ENCODE measurements at places on chromosomes 12 and 14.

GRCh38 chr12:79143803-79144202, 279.2 kb downstream of the SYT1 start:
- H3K4me3 ChIP-seq = no peak overlapping the region
- no peaks in the 10 kb centered on the region for H3K36me3 ChIP-seq

- H3K36me3 ChIP-seq = no peaks in the 10 kb centered on the region
- H3K4me1 ChIP-seq = no peaks in the 10 kb centered on the region
- no peak for DNase-seq
- H3K27me3 ChIP-seq = peaks cover 7% of the 10 kb centered on the region
- H3K27ac ChIP-seq = no peak overlapping the region
Measured at GRCh38 chr12:100959481-100959880, 164.9 kb downstream of the ANO4 start.

DNA sequence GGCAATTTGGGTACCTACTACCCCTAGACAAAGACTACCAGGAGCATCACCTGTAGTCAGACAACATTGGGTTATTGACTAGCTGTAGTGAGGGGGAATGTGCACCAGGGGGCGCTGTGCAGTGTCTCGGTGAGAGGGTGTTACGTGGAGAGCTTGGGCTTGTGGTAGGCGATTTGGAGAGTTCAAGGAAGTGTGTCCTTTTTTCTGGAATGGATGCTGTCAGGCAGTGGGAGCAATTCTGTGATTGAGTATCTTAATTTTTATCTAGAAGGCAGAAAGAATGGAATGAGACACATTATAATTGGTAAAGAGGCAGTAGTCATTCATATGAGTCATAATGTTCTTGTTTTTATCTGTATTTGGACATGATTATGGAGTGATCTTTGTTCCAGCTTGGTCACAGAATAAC, 187.7 kb downstream of the GALC start:
- no peak overlapping the region for H3K4me3 ChIP-seq
- peaks cover 3% of the 10 kb centered on the region for H3K4me1 ChIP-seq
- no peaks in the 10 kb centered on the region for H3K36me3 ChIP-seq
- no peak for DNase-seq
- H3K27ac ChIP-seq = no peak overlapping the region

- peaks cover 13% of the 10 kb centered on the region for H3K27me3 ChIP-seq
- H3K36me3 ChIP-seq = no peaks in the 10 kb centered on the region
- peaks cover 4% of the 10 kb centered on the region for H3K4me1 ChIP-seq
Measured at GRCh38 chr14:103126873-103127304, 3.6 kb downstream of the TNFAIP2 start.

GRCh38 chr14:106564058-106564643, 1037.8 kb downstream of the TMEM121 start:
- peaks cover 9% of the 10 kb centered on the region for H3K27me3 ChIP-seq
- peak; percentile 76 for DNase-seq
- no peaks in the 10 kb centered on the region for H3K36me3 ChIP-seq

- H3K36me3 ChIP-seq = peaks cover 17% of the 10 kb centered on the region
- no peak for DNase-seq
- H3K27me3 ChIP-seq = no peaks in the 10 kb centered on the region
- peaks cover 6% of the 10 kb centered on the region for H3K4me1 ChIP-seq
- no peak overlapping the region for H3K4me3 ChIP-seq
Measured at GRCh38 chr14:92950773-92951172, 27.8 kb downstream of the CHGA start.

DNA sequence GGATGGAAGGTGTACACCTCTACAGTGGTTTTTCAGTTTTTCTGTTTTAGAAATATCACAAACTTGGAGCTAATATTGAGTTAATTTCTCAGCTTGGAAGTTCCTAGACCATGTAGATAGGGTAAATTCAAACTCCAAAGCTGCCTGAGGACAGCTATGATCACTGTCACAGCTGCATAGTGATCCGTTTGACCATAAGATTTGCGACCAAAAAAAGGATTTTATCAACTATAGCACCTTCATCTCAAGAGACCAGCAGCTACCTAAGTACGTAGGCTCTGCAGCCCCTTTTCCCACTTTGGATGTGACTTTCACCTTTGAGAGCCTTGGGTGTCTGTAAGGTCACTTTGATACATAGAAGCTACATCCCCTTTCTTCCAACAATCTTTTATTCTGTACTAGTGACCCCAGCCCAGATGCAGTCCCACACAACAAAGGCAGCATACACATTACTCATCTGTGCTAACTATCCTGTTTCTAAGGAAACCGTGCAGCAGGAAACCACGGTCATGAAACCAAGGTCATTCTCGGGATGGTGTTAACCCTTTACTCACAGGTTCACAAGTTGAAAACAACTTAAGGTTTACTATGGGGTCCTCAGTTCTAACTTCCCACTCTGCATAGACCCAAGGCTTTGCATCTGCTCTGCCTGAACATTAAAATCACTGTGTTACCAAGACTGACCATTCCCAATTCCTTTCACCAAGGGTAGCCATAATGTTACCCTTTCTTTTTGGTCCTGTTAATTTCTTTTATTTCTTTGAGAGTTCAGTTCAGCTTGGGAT, 75.4 kb downstream of the IFT81 start:
- no peak overlapping the region for H3K27ac ChIP-seq
- no peak for DNase-seq
- no peak overlapping the region for H3K4me3 ChIP-seq

GRCh38 chr12:954741-955140, 5.2 kb upstream of the RAD52 start:
- DNase-seq = no peak
- H3K27me3 ChIP-seq = no peaks in the 10 kb centered on the region
- H3K36me3 ChIP-seq = no peaks in the 10 kb centered on the region
- no peak overlapping the region for H3K27ac ChIP-seq

DNA sequence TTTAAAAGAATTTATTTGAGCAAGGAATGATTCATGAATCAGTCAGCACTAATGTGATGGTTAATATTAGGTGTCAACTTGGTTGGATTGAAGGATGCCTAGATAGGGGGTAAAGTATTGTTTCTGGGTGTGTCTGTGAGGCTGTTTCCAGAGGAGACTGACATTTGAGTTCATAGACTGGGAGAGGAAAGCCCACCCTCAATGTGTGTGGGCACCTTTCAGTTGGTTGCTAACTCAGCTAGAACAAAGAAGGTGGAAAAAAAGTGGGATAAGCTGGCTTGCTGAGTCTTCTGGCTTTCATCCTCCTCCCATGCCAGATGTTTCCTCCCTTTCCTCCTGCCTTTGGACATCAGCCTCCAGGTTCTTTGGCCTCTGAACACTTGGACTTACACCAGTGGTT, 47.2 kb downstream of the TESPA1 start:
- H3K4me1 ChIP-seq = peaks cover 9% of the 10 kb centered on the region
- H3K27me3 ChIP-seq = no peaks in the 10 kb centered on the region
- no peak overlapping the region for H3K4me3 ChIP-seq
- DNase-seq = no peak
- no peak overlapping the region for H3K27ac ChIP-seq

DNA sequence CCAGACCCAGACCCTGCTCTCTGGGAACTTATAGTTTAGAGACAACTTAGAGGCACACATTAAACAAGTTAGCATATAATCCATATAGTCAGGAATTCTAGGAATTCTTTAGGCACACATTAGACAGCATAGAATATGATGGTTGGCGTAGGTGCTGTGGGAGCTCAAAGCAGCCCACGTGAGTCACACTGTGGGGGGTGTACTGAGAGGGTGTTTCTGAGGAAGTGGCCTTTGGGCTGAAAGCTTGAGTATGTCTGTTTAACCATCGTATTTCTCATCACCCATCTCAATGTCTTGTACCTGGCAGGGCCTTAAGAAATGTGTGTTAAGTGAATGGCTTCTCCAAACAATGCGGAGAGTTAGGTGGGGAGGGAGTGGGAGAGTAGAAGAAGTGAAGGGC, 67.2 kb downstream of the TMEM30B start:
- peaks cover 9% of the 10 kb centered on the region for H3K27me3 ChIP-seq
- H3K4me3 ChIP-seq = no peak overlapping the region
- no peak overlapping the region for H3K27ac ChIP-seq
- DNase-seq = no peak
- H3K4me1 ChIP-seq = no peaks in the 10 kb centered on the region
- H3K36me3 ChIP-seq = no peaks in the 10 kb centered on the region

- no peak for DNase-seq
- H3K4me1 ChIP-seq = peaks cover 2% of the 10 kb centered on the region
- H3K27ac ChIP-seq = no peak overlapping the region
- peaks cover 14% of the 10 kb centered on the region for H3K27me3 ChIP-seq
Measured at GRCh38 chr12:128361400-128361995, 94.5 kb downstream of the TMEM132C start.

- H3K4me1 ChIP-seq = no peaks in the 10 kb centered on the region
- H3K36me3 ChIP-seq = peaks cover 2% of the 10 kb centered on the region
- no peak for DNase-seq
- H3K27me3 ChIP-seq = no peaks in the 10 kb centered on the region
Measured at GRCh38 chr12:49604856-49605255, 583 bp downstream of the FAM186B start.

DNA sequence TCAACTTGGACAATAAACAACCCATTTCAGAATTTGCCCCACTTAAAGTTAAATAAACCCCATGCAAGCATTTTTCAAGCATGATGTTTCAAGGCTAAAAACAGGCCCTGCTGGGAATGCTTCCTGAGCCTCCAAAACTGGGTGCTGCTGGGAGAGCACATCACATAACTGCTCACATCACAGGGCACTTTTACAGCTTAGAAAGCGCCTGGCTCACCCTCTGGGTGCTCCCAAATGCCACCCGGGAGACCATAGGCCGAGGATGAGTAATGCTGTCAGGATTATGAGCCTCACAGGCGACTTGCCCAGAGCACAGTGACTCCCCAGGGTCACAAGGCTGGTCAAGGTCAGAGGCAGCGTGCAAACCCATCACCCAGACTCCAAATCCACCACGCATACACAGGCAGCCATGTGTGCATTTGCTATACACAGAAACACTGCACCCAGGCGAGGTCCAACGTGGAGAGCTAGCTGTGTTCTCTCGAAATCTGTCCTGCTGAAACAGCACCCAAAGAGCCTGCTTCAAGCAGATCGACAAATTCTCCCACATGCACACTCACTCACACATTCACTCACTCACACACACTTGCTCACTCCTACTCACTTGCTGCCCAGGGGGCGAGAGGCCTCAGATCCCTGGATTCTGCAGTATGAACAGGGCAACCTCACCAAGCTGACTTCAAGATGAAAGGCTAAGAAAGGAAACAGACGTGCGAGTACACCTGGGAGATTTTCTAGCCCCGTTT, 58.7 kb downstream of the ITPK1 start:
- H3K27me3 ChIP-seq = no peaks in the 10 kb centered on the region
- H3K36me3 ChIP-seq = peaks cover 6% of the 10 kb centered on the region
- peak overlapping the region; percentile 76 for H3K27ac ChIP-seq
- H3K4me3 ChIP-seq = no peak overlapping the region

DNA sequence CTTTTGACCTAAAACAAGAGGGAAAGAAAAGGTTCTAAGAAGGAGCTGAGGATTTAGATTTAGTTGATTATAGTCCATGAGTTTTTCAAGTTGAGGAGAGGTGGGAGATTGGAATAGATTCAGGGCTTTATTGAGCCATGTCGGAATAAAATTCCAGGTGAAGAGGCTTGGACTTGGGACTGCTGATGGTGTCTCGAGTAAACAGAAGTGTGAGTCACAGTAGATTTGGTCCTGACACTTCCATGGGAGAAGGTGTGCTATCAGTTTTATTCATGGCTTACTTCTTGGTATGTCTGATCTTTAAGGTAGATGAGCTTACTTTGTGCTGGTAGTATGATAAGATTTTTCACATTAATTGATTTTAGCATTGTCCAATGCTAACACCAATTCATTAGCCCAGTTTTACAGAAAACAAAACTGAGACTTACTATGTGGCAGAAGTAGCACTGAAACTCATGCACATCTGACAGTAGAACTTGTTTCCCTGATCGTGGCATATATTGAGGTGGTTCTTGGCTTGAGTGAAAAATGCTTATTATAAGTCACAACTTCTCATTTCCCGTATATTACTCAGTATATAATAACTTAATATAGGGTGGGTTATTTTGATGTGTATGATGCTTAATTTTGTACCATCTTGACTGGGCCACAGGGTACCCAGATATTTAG, 172.4 kb upstream of the IGF1 start:
- no peaks in the 10 kb centered on the region for H3K4me1 ChIP-seq
- H3K36me3 ChIP-seq = no peaks in the 10 kb centered on the region
- no peak overlapping the region for H3K27ac ChIP-seq

DNA sequence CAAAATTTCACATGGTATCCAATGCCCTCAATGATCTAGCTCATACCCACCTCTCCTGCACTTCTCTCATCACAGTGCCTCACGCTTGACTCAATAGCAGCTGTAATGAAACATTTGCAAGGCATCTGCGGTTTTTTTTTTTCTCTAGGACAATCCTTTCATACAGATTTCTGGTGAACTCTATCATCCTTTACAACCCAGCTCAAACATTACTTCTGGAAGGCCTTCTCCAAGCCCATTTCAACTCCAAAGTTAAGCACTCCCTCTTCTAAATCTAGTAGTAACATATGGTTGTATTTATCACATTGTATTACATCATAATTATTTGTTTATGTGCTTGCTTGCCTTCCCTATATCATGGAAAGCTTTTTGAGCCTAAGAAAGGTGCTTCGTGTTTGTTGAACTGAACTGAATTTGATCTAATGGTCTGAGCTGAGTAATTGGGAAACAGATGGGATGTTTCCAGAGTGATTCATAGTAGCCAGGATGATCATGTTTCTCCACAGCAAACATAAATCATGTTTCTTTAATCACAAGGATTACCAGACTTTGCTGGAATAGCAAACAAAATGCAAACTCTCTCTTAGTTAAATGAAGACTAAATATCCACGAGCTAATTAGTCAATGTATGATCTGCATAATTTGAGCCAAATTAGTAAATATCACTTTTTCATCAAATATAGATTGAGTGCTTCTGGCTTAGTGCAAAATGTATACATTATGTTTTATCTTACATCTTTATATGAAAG, 14.3 kb downstream of the CFL2 start:
- H3K36me3 ChIP-seq = no peaks in the 10 kb centered on the region
- no peaks in the 10 kb centered on the region for H3K4me1 ChIP-seq
- no peaks in the 10 kb centered on the region for H3K27me3 ChIP-seq
- H3K27ac ChIP-seq = no peak overlapping the region

DNA sequence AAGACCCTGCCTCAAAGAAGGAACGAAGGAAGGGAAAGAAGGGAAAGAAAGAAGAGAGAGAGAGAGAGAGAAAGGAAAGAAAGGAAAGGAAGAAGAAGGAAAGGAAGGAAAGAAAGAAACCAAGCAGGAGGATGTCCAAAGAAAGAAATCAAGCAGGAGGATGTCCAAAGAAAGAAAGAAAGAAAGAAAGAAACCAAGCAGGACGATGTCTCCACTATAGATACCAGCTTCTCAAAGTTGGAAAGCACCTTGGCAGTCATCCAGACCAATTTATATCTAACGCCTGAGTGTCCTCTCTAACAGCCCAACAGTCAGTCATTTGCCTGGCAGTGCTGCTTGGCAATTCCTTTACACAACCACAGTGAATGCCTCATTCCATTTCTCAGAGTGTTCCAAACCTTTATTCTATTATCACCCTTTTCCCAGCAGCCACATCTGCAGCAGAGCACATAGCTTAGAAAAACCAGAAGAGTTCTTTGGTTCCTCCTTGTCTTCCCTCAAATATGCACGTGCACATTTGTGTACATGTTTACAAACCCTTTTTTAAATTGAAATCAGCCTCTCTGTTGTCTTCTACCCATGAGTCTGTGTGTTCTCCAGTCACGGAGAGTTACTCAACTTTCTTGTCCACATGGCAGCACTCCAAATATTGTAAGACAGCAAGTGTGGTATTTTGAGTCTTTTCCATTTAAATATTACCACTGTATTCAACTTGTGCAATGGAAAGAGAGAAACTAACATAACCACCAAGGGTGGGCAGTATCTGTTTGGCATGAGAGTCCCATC, 138.4 kb downstream of the STXBP6 start:
- H3K4me1 ChIP-seq = peaks cover 3% of the 10 kb centered on the region
- no peak overlapping the region for H3K27ac ChIP-seq
- no peaks in the 10 kb centered on the region for H3K36me3 ChIP-seq
- DNase-seq = no peak
